AG09309 (cell line): ENCODE measurements at places on chromosomes 16 and 17.

DNA sequence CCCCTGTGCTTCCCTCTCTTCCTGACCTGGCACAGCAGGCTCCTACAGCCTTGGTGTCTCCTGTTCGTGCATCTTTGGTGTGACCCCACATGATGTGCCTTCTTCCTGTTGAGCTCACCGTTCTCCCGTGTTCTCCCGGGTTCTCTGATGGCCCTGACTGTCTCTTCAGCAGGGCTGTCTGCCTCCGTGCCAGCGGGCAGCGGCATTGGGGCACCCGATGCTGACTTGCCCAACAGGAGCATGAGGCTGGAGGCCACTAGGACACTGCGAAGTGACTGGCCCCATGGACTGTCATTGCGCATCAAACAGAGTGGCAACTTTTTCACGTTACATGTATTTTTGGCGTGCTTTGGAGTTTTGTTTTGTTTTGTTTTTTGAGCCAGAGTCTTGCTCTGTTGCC is 22.4 kb downstream of the CRAMP1 start:
- no peak for DNase-seq

- DNase-seq = no peak
Measured at GRCh38 chr16:31215287-31216162, 1.4 kb downstream of the PYDC1 start.

GRCh38 chr16:80459966-80460365 is 80.8 kb upstream of the DYNLRB2 start:
- DNase-seq = no peak

DNA sequence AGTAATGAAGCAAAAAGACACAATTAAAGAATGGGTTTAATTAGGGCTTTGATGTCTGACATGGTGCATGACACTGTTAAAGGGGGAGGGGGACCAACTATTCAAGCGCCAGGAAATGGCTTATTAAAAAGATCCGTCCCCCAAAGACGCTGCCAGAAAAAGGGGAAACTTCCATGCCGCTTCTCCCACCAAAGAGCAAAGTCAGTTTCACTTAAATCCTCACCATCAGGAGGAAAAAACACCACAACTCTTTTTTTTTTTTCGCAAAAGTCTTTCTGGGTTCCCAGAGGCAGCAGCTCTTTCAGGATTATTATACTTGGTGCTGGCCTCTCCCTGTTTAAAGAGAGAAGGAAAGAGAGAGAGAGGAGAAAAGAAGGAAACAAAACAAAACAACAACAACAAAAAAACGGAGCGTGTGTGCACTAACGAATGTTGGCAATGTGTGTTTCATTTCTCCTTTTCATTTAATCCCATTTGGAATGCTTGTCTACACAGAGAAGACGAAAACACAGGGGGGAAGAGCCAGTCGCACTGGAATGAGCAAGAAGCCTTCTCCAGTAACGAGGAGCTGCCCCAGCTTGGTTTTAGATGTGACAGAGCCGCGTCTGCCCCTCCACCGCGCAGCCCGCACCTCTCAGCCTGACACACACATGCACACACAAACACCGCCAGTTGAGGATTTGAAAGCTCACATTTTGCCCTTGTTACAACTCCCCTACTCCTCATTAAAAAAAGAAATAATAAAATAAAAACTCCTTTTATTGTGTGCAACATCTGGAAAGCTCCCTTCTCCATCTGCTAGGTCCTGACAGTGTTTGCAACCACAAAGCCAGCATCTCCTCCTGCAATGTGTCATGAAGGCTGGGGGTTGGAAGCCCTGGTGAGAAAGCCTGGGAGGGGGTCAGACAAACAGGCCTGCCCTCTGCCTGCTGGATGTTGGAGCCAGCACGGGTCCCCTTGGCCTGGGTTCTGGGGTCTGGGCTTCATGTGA is 32.7 kb upstream of the AXIN2 start:
- DNase-seq = no peak

DNA sequence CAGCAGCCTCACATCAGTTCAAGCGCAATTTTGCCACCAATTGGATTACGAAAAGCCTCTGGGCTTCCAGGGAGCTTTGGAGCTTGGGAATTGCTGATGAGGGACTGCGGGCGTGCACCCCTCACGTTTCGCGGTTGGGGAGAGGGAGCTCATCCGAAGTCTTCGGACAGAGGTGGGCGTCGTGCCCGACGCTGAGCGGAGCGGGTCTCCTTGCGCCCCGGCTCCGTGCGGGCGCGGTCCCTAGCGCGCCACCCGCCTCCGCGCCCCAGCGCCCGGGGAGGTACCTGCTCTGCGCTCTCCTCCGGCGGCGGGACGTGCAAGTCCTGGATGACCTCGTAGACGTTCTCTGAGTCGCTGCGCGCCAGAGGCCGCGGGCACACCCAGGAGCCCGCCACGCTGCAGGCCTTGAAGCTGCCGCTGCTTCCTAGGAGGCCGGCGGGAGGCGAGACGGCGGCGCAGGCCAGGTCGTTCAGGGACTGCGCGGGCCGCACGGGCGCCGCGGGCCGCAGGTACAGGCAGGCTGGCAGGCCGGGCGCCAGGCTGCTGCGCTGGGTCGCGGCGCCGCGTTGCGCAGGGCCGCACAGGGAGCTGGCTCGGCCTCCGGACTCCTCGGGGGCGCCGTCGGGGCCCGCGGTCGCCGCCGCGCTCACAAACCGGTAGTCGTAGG is 3.2 kb downstream of the ARHGAP27 start:
- DNase-seq = no peak

DNA sequence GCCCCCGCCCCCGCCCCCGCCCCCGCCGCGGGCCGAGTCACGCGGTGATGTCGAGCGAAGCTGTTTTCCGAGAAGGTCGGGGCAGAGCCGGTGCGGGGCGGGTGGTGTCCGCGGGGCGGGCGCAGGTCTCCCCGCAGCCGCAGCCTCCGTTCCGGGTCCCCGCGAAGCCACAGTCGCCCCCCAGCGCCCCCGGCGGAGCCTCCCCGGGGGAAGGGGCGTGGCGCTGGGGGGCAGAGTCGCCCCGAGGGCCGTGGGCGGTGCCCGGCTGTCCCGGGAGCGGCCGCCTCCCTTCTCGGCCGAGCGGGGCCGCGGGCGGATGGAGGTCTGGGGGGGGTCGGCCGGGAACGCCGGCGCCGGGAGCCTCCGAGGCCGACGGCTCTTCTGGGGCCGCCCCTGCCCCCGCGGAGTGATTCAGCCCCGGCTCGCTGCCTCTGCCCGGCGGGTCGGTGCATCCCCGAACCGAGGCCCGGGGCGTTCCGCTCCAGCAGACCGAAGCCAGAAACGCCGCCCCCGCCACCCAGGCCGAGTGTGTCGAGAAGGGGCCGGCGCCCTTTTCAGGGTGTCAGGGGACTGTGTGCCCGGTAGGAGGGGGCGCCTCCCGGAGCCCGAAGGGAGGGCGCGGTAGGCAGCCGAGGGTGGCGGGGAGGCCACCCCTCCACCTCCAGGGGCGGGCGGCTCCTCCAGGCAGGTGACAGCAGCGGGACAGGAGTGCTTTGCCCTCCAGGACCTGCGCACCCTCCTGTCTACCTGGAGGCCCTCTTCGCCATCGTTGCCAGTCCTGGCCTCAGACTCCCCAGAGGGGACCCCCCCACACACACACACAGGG is 1.7 kb downstream of the METRNL start:
- no peak for DNase-seq

DNA sequence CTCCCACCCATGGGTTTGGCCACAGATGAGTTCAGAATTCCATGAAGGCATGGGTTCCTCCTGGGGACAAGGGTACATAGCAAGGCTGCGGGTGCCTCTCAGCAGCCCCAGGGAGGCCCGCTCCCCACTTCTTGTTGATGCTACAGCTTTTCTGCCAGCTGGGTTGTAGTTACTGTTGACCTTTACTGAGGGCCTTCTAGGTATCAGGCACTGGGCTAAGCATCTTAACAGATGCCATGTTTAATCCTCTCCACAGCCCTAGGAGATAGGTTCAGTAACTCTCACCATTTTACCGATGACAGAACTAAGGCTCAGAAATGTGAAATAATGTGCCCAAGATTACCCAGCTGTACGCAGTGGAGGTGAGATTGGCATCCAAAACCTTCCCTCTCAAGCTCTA is 54.3 kb upstream of the DLX4 start:
- no peak for DNase-seq

DNA sequence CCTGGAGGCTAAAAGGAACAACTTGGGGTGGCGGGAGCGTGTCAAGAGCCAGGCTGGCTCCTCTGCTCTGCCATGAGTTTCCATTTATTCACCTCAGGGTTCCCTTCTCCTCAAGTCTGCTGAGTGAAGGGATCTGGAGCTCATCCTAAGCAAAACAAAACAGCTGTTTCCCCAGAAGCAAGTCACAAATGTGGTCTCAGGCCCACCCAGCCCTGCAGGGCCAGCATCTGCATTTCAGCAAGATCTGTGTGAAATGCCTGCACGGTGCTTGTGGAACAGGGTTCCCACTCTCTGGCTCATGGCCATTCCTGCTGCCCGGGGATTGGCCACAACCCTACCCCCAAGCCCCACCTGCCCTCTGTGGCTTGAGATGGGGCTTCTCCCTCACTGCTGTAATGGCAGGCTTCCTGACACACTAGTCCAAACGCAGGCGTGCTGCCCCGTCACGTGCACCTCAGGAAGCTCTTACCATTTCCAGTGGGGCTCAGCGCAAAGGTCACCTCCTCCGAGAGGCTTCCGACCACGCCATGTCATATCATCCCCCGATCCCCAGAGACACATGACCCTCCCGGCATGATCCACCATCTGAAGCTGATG is 2.3 kb downstream of the SLC38A8 start:
- no peak for DNase-seq

DNA sequence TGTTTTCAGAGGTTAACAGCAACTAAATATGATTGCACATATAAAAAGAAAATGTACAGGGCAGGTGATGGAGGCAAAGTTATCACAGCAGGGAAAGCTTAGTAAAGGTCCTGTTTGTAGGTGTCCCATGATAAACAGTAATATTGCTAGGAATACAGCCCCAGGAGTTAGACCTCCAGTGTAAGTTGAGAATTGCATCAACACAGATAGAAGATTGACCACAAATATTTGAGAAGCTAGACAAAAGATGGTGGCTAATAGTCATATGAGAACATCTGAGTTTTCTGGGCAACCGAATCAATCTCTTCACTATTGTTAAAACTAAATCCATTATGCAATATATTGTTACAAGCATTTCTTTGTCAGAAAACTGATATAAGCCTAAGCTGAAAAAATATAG is 152.6 kb downstream of the CDH11 start:
- no peak for DNase-seq

GRCh38 chr16:89829630-89830437 is 1.6 kb downstream of the SPIRE2 start:
- DNase-seq = no peak

- no peak for DNase-seq
Measured at GRCh38 chr17:63833026-63833740, 5.7 kb upstream of the FTSJ3 start.

DNA sequence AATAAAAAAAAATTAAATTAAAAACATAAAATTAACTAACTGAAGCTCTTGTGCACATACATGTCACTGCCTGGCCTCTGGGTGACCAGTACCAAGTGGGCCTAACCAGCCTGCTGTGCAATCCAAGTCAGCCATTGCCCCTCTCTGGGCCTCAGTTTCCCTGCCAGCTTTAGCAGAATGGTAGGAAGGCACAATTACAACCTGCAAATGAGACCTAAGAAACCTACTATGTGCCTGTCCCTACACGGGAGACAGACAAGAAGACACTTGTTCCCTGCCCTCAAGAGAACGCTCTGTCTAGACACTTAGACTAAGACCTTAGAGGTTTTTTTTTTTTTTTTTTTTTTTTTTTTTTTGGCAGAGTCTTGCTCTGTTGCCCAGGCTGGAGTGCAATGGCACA is 1.7 kb downstream of the CIAPIN1 start:
- DNase-seq = no peak

- no peak for DNase-seq
Measured at GRCh38 chr16:14371778-14372431, 258.2 kb downstream of the PARN start.

- DNase-seq = no peak
Measured at GRCh38 chr17:49213399-49213798, 2.9 kb downstream of the ABI3 start.

GRCh38 chr16:12417030-12417814 is 386.5 kb downstream of the CPPED1 start:
- no peak for DNase-seq

- DNase-seq = no peak
Measured at GRCh38 chr17:81413497-81414135, 18.4 kb downstream of the BAHCC1 start.

GRCh38 chr16:81843243-81843582 is 64.1 kb downstream of the PLCG2 start:
- no peak for DNase-seq

GRCh38 chr17:36890398-36891168 is 46.7 kb upstream of the LHX1 start:
- no peak for DNase-seq

DNA sequence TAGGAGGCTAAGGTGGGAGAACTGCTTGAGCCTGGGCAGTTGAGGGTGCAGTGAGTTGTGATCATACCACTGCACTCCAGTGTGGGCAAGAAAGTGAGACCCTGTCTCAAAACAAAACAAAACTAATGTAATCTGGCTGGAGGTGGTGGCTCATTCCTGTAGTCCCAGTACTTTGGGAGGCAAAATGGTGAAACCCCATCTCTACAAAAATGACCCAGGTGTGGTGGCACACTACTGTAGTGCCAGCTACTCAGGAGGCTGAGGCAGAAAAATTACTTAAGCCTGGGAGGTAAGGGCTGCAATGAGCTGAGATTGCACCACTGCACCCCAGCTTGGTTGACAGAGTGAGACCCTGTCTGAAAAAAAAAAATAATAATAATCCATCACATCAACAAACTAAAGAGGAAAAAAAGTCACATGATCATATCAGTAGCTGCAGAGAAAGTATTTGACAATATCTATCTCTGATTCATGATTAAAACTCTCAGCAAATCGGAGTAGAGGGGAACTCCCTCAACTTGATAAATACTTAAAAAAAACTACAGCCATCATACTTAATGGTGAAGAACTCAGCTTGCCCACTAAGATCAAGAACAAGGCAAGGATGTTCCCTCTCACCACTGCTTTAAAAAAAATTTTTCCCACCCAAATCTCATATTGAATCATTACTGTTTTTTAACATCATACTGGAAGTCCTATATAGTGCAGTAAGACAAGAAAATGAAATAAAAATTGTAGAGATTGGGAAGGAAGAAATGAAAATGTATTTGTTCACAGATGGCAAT is 31.0 kb downstream of the DHRS7B start:
- DNase-seq = no peak

GRCh38 chr16:72938795-72939164 is 109.1 kb downstream of the ZFHX3 start:
- DNase-seq = no peak

DNA sequence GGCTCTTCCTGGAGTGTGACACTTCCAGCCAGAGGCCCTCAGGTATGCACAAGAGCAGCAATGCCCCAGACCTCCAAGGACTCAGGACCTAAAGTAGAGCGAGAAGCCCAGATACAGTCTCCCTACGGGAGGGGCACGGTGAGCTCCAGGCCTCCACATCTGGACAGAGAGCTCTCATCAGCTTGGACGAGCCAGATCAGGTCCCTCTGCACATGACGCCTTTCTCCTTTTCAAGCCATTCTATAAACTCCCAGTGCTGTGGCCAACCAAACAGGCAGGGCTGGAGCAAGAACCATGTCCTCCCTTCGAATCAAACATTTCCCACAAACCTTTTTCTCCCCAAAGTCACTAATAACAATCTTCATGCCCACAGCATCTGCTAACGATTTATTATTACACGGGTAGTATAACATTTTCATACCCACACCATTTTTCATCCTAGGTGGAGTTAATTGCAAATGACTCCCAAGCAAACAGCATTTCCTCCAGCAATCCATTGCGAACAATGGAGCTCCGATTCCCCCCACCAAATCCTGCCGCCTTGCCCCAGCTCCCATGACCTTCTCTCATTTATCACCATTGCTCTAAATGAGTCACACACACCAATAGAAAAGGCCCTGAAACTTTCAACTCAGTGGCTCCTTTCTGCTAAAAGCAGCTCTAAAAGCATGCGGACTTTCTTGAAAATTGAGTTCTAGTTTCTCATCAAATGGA is 24.2 kb upstream of the NLRP1 start:
- DNase-seq = no peak
